ENCODE measurements at places on chromosomes 7 and 10. TPM values are rescaled to one million over a fixed set of nuclear protein-coding genes. Genes with fewer than 3 reads are reported as not detected.

Gene TMEM236
- 0.11 TPM for total RNA-seq

Gene MMRN2
- 7.3 TPM for total RNA-seq

Gene CDC123
- 81.3 TPM for total RNA-seq

Gene PRSS1
- not detected for total RNA-seq

Gene CHST12
- 10.6 TPM for total RNA-seq

Gene OR9A2
- total RNA-seq = not detected

Gene ADARB2
- total RNA-seq = not detected

Gene ASZ1
- not detected for total RNA-seq

Gene KAZALD1
- 62.6 TPM for total RNA-seq

Gene ARHGAP22
- 44.4 TPM for total RNA-seq

Gene SLC18A2
- total RNA-seq = not detected

Gene ZNF438
- total RNA-seq = 2.9 TPM

Gene PHKG1
- 0.32 TPM for total RNA-seq

Gene FOXI2
- total RNA-seq = not detected

Gene CPN1
- not detected for total RNA-seq

Gene OPN4
- not detected for total RNA-seq

Gene SCART1
- total RNA-seq = 2.1 TPM

Gene EPDR1
- total RNA-seq = 5.2 TPM
